Stimulated activated CD8-positive, alpha-beta memory T cell treated with anti-CD3 and anti-CD28 coated beads, Interleukin-7, amount 100 ng/mL, for 1 hour (primary cell): ENCODE measurements at places on chromosomes 1 and 21.

DNA sequence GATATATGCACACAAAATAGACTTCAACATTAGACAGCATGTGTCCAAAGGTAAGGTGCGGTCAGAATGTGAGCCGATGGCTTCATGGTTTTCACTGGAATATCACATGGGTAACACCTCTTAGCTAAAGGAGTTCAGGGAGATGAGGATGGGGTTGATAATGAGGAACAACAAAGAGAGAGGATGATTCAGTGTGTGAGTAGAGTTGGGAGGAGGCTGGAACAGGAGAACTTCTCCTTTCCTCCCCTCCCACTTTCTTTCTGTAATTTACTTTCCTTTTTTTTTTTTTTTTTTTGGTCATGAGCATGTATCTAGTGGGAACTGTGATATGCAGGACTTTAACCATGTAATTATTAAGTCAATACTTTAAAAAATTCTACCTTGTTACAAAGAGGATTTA lies 99.4 kb downstream of the FASLG start:
- no peak for DNase-seq

GRCh38 chr1:25563330-25564215 lies 20.2 kb downstream of the LDLRAP1 start:
- no peak for DNase-seq

GRCh38 chr1:17414022-17414421 lies 25.5 kb downstream of the RCC2 start:
- no peak for DNase-seq

GRCh38 chr1:115757326-115757725 lies 11.2 kb downstream of the CASQ2 start:
- no peak for DNase-seq

DNA sequence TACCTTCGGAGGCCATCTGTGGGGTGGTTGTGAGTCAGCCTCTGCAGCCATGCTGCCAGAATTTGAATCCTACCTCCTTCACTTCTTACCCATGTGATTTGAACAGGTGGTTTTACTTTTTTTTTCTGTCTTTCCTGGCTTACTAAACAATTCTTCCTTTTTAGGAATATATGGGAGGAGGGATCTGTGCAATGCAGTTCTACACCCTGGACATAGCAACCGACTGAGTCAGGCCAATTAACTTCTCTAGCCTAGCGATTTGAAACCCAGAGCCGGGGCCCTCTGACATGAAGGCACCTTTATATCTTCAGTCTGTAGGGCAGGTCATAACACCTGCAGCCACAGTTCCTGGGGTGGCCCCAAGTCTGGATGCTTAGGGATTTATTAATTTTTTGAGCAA lies 83.6 kb downstream of the ST6GALNAC3 start:
- no peak for DNase-seq

- no peak for DNase-seq
These were observed 6.2 kb upstream of the FAM76A start for GRCh38 chr1:27719286-27720251.

GRCh38 chr1:2802421-2802961 lies 998 bp upstream of the TTC34 start:
- no peak for DNase-seq

- no peak for DNase-seq
These were observed 4.7 kb upstream of the SLC1A7 start for GRCh38 chr1:53147174-53147573.

DNA sequence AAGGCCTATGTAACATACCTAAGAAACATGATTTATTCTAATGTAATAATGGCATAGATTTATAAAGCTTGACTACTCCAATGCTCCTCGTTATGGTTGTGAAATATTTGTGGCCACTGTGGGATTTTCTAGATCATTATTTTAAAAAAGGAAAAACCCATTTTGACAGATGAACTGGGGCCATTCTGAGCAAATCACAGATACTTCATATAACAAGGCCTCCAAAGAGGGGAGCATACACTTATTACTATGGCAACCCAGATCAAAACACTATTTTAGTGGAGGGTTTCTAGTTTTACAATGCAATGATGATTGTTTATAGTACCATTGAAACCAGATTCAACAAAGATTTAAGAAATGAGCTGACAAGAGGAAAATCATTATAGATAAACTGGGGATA lies 346.6 kb downstream of the ZNF326 start:
- DNase-seq = no peak

GRCh38 chr1:81801651-81802456 lies 1.1 kb downstream of the ADGRL2 start:
- no peak for DNase-seq
